ENCODE measurements at places on chromosomes 2 and 18.

DNA sequence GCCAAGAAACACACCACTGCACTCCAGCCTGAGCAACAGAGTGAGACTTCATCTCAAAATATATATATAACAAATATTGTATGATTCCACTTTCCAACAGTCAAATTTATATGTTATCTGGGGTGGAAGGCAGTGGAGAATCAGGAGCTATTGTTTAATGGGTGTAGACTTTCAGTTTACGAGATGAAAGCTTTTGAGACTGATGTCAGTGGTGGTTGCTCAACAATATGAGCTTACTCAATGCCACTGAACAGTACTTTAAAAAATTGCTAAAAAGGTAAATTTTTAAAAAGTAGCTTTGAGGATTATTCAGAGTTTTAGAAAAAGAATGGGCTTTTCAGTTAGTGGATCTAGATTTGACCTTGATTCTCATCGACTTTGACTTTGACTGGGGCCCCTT is 105.9 kb upstream of the ST6GAL2 start:
- DNase-seq, result no peak

DNA sequence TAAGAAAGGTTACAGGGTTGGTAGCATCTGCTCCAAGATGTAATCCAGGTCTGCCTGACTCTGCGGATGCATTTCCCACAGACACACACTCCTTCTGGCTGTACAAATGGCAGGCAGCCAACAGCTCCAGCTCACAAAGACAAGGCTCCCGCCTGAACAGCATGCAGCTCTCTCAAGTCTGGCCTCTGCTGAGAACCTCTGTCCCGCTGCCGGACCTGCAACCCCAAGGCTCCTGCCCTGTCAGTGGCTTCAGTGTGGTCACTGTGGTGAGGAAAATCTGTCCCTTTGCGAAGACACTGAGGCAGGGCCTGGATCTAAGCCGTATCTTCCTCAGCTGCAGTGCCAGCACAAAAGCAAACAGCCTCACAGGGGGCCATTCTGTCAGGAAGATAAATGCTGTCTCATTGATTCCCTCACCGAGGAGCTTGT is 469.3 kb upstream of the MEX3C start:
- DNase-seq, result no peak

- DNase-seq, result no peak
These were observed 117.6 kb downstream of the FAM124B start for GRCh38 chr2:224284134-224284946.

DNA sequence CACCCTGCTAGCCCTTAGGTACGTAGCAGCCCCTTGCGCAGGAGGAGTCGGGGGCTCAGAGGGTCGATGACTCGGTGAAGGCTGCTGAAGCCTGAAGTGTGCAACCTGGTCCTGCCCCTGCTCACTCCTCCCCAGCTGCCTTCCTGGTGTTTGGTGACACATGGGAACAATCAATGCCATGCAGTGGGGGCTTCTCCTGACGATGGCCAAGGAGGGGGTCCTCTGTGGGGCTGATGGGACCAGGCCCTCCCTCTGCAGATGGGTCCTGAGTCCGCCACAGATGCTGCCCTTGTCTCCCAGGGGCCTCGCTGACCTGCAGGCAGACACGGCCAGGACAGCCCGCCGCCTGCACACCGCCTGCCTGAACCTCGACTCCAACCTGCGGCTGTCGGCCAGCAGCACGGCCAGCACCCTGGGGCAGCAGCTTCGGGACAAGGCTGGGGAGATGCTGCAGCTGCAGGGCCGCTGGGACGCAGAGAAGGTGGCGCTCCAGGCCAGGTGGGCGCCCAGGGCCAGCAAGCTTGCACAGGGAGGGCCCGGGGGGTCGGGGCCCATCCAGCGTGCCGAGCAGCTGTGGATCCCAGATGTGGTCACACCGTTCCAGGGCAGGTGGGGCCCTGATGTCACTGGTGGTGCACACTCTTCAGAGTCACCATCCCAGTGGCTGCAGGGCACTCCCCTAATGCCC is 24.6 kb downstream of the CROCC2 start:
- DNase-seq, result no peak

DNA sequence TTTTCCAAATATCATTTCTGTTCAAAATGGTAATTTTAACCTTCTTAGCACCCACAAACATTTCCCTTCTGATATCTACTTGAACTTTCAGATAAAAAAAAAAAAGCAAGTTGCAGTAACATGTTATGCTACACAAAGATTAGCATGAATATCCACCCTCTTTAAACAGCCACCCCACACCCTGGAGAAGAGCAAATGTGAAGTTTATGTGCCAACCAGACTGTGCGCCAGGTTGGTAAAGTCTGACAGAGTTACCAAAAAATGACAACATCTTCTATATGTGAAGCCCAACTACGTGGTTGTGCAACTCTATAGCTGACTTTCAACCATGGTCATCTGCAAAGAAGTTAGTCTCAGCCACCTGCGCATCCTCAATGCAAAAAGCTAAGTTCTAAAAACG is 62.6 kb downstream of the BCL11A start:
- DNase-seq, result no peak

DNA sequence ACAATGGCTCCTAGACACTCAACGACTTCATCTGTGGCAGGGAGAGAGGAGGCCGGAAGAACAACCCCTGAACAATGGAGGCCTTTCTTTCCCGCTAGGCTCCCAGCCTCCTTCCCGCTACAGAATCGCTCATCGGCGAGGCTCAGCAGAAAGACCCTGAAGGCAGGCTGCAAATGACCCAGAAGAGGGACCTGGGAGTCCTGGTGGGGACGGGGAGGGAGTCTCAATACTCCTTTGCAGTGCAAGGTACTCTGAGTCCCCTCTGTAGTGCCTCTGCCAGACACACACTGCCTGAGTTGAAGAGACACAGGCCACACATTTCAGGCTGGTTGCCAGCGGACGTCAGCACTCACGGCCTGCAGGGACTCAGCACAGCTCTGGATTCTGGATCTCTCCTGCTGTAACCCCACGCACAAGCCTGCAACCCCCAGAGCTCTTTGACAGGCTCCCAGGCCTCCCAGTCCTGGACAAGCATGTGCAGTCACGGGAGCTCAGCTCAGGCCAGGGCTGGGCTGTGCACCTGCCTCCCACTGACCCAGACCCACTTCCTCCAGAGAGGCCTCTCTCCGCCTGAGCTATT is 6.1 kb downstream of the GPR17 start:
- DNase-seq, result no peak

DNA sequence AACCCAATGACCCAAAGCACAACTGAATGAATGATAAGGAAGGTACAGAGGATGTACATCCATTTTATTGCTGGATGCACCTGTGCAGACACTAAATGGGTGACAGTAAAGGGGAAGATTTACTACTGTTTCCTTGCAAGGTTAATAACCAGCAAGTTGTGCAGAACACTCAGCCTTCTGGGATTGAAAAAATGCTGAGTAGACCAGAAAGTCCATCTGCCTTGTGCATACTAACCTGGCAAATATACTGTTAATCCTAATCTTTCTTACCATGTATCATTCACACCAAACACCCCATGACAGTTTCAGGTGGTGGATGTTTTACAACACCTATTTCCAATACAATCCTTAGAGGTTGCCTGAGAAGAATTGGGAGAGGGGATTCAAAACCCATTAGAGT is 814.1 kb upstream of the NRXN1 start:
- no peak for DNase-seq

- DNase-seq, result no peak
These were observed 27.8 kb downstream of the TWIST2 start for GRCh38 chr2:238875471-238876231.

GRCh38 chr2:206232287-206233035 is 42.0 kb upstream of the ZDBF2 start:
- no peak for DNase-seq

DNA sequence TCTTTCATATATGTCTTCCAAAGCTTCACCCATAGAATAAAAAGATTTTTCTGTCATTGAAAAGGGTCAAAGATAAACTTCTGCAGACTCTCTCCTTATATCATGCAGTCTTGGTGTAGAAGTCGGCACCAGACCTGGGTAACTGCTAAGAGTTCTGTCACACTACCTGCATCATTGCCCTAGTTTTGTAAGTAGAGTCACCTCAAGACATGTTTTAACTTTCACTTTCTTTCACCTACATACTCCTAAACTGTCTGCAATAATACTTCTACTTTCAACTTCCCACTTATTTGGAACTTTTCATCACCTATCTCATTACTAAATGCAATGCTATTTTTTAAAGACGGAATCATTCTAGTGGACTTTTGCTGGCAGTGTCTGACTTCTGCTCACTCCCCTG is 475.6 kb upstream of the VRK2 start:
- DNase-seq, result no peak

- DNase-seq, result no peak
These were observed 303.0 kb downstream of the CYRIA start for GRCh38 chr2:16362611-16363010.

- DNase-seq, result no peak
These were observed 82.5 kb downstream of the MGAT5 start for GRCh38 chr2:134336352-134336751.

DNA sequence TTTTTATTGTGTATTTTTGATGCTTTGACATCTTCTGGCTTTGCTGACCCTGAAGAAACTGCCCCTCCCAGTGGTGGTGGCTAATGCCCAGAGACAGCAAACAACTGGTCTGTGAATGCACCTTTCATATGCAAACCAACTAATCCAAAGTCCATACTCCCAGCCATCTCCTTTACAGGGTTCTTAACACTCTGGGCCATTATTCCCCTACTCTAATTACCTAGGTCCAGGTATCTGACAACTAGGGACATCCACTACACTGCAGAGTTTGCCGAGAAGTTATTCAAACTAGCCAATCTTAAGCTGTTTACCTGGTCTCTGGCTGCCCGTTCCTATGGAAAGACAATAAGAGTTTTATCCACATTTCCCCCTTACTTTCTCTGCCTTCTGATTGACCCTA is 73.6 kb downstream of the FSHR start:
- no peak for DNase-seq

DNA sequence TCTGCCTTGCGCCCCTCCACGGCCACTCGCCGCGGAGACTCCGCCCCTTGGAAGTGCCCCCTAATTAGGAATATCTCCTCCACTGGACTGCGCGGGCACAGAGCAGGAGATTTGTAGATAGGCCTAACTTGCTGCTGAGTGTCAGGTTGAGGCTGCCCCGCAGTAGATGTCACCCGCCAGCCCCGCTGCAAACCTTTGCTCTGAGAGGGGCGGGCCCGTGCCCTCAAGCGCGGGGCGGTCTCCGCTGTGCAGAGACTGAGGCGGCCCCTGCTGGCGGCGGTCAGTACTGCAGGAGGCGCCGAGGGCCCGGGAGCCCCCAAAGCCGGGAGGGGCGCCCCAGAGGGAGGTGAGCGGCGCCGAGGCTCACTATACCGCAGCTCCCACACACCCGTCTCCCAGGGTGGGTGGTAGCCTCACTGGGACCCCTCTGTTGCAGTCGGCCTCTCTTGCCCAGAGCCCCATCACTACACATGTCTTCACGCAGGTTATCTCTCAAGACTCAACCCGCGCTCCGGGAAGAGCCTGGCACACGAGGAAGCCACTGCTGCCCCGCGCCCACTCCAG is 2.9 kb upstream of the NEURL3 start:
- no peak for DNase-seq

DNA sequence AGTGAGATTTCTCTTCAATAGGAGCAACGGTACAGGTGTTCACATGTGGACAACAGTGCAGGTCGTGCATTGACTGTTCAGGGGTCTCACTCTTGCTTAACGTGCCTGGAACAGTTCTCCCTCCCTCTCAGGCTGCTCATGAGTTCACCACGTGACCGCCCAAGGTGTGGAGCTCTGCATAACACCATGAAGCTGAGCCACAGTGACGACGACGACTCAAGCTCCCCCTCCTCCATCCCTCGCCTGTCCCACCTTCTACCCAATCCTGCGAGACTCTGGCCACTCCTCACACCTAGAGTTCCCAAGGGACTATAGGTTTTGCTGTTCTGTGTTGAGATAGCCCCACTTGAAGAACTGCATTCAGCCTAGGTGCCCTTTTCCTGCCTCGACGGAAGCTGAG is 42.8 kb downstream of the STK25 start:
- DNase-seq, result no peak

DNA sequence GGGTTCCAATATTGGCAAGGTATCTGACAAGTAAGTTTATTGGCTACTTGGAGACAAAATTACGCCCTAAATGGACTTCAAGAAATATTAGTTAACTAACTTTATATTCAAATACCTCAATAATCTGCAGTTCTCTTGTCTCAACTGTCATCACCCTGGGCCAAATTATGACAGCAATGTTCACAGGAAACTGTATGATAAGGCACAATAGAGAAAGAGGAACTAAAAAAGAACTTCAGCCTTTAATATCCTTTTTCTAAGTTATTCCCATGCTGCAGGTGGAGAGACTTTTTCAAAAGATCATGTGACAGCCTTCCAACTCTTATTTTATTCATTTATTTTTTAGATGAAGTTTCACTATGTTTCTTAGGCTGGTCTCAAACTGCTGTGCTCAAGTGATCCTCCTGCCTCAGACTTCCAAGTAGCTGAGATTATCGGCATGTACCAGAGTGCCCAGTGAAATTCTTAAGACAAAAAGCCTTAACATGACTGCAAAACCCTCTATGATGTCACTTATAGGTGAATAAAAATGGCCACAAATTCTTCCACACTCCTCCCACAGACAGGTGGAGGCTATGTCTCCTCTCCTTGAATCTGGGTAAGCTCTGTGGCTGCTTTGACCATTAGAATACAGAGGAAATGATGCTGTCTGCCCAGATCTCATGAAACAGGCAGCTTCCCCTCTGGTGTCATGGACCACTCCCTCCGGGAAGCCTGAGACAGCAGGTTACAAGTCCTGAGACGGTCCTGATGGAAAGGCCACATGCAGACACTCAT is 211.0 kb downstream of the TGIF1 start:
- DNase-seq, result no peak

DNA sequence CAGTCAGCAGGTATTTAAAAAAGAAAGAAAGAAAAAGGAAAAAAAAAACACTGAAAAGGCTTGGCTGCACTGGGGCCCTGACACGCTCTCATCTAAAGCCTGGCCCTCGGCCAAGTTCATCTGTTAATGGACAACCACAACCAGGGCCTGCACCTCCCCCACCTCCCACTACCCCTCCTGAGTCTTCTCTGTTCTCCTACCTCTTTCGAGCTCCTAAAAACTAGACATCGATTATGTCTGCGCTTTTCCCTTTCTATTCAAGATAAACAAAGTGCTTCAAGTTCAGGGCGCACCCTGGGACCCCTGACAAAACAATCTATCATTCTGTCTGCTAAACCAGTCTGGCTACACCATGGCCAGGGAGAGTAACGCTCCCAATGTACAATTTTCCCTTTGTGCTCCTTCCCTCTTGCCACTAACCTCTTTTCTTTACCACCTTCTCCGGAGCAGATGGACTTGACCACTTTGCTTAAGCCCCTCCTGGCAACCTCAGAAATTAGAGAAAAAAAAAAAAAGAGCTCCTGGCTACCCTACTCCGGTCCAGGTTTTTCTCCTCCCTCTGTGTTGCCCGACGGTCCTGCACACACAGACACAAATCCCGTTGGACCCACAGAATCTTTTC is 22.7 kb downstream of the BCL11A start:
- DNase-seq, result no peak

DNA sequence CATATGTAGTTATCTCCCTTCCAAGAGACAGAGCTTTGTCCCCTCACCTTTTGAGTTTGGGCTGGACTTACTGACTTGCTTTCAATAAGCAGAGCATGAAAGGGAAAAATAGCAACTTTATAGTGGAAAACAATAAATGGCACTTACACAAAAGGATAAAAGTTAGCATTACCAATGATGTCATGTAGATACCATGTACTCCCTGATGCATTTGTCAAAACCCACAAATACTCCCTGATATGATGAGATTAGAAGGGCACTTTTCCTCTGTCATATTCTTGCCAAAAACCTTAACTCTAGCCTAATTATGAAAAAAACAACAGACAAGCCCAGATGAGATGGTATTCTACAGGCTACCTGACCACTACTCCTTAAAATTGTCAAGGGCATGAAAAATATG is 16.0 kb downstream of the HIBCH start:
- no peak for DNase-seq
